ENCODE measurements at places on chromosomes 5 and 9.

DNA sequence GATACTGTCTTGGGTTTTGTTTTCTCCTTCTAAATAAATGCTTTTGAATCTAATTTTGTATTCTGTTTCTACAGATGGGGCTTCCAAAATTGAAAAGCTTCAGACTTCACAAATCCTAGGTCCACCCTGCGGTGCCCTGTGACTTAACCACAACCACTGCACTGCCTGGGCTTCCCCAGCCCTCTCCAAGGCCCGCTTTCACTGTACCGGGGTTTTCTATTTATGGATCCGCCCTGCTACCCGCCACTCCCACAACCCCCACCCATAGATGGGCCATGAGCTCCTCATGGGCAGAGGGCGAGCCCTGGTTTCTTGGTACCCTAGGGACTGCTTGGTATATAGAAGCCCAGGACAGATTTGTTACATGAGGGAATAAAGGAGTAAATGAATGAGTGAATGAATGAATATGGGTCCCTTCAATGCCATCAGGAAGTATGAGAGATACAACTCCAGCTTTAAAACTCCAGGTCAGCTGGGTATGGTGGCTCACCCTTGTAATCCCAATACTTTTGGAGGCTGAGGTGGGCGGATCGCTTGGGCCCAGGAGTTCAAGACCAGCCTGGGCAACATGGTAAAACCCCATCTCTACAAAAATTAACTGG lies 39.8 kb upstream of the NEK6 start:
- no peak for DNase-seq

GRCh38 chr5:160175438-160176218 lies 53.7 kb upstream of the FABP6 start:
- no peak for DNase-seq

DNA sequence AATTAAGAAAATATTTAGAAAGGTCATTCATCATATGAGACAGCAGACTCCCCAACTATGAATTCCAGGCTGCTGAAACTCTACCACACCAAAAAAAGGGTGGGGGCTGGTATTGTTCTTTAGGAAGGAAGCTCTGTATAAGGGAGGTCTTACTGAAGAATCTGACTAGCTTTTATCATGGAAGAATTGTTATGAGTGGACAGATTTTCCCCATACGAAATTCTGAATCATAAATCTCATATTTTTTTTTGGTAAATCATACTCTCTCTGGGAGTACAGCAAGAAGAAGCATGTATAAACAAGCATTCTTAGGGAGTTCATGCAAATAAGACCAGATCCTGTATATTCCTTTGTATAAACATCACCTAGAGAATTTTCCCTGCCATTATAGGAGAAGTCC lies 220.0 kb downstream of the SLC12A2 start:
- no peak for DNase-seq

GRCh38 chr5:2163940-2164490 lies 281.3 kb upstream of the IRX4 start:
- no peak for DNase-seq

GRCh38 chr5:177006265-177006972 lies at the start of gene UIMC1:
Gene UIMC1, minus strand, starts transcription at chr5:177006779. Its CDS starts 24,164 bp downstream, at chr5:176982615.
- peak; percentile 92 for DNase-seq

- DNase-seq, result no peak
Observed at GRCh38 chr5:100694100-100694499, 158.9 kb downstream of the FAM174A start.

DNA sequence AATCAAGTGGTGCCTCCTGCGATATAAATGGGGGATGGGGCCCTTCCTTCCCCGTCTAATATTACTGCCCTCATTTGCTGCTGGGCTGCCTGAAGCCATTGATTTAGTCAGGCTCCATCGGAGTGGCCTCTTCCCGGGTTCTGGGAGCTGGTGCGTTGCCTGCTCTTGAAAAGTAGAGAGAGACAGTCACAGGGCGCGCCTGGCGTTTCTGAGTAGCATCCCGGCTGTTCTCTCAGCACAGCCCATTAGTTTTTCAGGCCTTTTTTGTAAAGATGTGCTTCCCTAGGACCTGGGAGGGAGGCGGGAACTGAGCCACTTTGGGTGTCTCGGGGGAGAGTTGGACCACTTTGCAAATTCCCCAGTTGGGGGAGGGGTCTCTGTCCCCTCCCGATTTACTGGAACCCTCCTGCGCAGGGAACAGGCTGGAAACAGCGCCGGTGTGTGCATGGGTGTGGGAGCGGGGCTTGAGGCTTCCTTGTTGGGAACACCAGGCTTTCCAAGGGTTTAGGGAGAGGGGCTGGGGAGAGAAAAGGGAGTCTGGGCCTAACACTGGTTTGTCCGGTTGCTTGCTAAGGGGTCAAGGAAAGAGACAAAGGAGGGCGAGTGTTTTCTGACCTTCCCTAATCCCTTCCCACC lies 4.7 kb downstream of the PRDM6 start:
- no peak for DNase-seq

DNA sequence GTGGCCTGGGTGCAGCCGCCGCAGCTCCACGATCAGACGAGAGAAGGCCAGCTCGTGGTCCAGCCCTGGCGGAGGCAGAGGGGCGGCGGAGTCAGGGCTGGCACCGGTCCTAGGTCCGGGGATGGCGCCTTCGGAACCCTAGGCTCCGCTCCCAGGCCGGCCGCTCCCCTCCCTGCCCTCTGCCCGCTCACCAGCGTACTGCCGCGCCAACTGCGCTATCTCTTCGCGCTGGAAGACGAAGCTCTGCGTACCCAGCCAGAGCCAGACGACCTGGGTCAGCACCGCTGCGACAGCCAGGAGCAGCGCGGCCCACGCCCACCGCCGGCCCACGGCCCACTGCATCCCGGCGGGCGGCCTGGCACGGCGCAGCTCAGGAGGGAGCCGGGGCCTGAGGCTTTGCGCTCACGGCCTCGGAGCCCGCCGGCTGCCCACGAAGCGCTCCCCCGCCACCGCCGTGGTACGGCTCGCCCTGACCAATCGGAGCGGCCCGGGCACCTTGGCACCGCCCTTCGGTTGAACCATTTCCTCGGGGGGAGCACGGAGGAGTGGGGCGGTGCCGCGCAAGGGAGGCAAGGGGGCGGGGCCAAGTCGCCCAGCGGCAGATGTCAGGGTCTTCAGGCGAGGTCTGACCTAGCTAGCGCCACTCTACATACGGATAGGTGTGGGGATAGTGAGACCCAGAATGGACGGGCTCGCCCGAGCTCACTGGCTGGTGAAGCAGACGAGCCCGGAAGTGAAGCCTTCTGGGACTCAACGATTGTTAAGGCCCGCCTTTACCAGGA lies at the start of gene SIGMAR1:
Gene SIGMAR1, minus strand, starts transcription at position 432 of the 782 bp plus-strand sequence. Its CDS starts 90 bp downstream, at position 342.
- peak; percentile 92 for DNase-seq

DNA sequence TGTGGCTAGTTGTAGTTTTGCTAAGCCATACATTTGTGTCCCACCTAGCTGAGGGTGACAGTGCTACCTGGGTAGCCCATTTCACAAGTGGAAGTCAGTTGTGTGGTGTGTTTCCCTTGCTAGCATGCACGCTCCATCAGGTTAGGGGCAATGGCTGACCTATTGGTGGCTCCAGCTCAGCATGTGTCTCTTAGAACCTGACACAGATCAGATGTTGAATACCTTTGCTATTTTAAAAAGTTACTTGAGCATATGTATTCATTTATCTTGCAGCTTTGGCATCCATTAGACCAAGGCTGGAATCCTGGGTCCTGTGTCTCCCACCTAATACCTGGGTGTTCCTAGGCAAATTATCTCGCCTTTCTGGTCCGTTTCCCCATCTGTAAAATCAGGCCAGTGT lies 44.8 kb downstream of the ZNF618 start:
- DNase-seq, result no peak

- peak; percentile 66 for DNase-seq
Observed at GRCh38 chr5:76547242-76547890, 75.8 kb downstream of the F2RL2 start.

- DNase-seq, result peak; percentile 43
Observed at GRCh38 chr5:172688349-172689217, 47.5 kb downstream of the NEURL1B start.

DNA sequence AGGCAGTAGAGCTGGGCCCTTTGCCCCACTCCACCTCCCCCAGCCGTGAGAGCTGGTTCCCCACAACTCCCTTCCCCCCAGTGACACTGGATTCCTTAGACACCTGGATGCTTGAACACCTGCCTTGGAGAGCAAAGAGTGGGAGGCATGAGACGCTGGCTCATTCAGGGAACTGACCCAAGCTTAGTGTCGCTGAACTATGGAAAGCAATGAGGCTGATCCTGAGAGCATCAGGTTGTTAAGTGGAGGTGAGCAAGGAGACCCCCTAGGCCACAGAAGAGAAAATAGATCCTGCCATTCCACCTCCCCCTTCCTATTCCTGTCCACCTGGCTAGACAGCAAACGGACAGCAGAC lies 2.0 kb downstream of the CCL19 start:
- no peak for DNase-seq

- DNase-seq, result no peak
Observed at GRCh38 chr5:135193213-135194125, 159.4 kb upstream of the PITX1 start.

- no peak for DNase-seq
Observed at GRCh38 chr9:105047742-105048041, 119.7 kb upstream of the ABCA1 start.

DNA sequence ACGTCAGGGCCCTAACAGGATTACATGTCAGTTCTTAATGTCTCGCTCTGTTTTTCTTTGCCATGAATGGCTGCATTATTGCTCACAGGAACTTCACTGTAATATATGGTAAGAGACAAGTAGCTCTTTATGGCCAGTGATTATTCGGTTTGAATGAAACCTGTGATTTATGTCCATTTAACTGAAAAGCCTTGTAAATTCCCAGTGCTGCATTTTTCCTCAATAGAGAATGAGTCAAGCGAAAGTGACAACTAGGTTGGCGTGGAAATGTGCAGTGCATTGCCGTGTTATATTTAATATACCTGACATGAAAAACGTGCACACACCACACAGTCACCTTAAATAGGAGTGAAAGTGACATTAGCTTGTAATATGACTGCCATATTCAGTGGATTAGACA lies 163.1 kb downstream of the PBX3 start:
- no peak for DNase-seq
